ENCODE measurements at places on chromosomes 1 and 21.

DNA sequence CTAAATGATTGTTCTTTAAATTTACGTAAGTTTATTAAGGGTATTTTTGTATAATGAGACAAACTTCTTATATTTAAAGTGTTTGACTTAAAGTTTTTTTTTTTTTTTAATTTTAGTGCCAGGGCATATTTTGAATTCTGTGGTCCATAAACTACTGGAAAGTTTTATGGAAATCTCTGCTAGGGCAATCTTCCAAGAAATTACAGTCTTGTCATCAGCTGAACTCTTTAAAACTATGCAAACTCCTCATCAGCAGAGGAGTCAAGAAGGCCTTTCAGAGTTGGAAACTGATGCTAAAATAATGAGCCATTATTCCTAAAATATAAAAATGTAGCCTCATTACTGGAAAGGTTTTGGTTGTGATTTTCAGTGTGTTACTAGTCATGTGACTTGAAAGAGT lies 1201.9 kb downstream of the BRINP3 start:
- no peak for DNase-seq

GRCh38 chr21:15774590-15774989 lies 44.8 kb downstream of the USP25 start:
- no peak for DNase-seq

DNA sequence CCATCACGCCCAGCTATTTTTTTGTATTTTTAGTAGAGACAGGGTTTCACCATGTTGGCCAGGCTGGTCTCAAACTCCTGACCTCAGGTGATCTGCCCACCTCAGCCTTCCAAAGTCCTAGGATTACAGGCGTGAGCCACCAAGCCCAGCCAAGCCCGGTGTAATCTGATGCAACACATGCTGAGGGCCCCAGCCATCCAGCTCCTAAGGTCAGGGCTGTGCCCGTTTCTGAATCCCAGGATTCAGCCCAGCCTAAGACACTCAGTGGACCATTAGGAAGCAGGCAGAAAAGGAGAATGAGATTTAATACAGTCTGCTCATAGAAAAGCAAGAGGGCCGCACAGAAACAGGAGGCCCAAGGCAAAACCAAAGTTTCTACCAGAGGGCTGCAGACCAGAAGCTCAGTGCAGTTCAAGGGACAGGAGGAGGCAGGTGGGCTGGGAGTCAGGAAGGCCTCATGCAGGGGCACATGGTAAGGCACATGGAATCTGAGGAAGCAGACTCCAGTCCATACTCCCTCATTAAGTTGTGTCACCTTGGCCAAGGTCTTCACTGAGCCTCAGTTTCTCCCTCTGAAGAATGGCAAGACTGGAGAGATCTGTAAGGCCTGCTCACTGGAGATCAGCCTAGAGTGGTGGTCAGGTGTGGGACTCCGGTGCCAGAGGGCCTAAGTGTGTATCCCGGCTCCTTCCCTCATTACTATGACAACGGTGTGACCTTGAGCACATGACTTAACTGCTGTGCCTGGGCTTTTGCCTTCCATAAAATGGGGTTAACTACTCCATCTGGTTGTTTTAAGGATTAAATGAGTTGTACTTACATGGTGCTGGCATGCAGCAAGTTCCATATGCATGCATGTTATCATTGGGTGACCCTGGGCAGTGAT lies 2.4 kb upstream of the ADAM15 start:
- DNase-seq = no peak

GRCh38 chr21:34794686-34795085 lies 125.9 kb downstream of the CLIC6 start:
- DNase-seq = no peak

- DNase-seq = no peak
These were observed 25.1 kb downstream of the ZBTB17 start for GRCh38 chr1:15950763-15951295.

DNA sequence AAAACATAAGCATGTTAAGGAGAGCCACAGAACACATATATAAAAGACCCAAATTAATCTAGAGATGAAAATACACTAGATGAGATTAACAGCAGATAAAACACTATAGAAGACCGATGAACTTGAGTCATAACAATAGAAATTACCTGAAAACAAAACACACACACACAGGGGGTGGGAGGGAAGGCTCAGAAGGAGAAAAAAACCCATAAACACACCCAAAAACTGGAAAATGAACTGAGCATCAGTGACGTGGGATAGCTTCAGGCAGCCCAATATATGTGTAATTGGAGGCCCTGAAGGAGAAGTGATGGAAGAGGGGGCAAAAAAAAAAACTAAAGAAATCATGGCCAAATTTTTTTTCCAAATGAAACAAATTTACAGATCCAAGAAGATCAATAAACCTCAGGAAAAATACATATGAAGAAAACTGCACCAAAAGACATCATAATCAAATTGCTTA lies 11.4 kb downstream of the ALDH9A1 start:
- DNase-seq = no peak

DNA sequence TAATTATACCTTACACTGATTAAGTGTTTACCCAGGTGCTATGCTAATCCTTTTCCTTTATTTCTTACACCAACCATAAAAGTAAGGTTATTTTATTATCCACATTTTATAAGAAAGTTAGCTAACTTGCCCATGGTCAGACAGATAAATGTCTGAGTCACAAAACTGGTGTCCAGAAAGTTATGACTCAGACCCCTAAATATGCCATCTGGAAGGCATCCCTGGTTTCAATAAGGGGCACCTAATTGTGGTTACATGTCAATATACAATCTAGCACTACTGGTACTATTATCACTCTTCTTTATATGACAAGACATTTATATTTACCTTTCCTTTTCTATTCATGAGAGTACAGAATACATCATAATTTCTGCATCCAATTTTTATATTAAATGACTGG lies 496.5 kb upstream of the ADGRL2 start:
- DNase-seq = no peak

DNA sequence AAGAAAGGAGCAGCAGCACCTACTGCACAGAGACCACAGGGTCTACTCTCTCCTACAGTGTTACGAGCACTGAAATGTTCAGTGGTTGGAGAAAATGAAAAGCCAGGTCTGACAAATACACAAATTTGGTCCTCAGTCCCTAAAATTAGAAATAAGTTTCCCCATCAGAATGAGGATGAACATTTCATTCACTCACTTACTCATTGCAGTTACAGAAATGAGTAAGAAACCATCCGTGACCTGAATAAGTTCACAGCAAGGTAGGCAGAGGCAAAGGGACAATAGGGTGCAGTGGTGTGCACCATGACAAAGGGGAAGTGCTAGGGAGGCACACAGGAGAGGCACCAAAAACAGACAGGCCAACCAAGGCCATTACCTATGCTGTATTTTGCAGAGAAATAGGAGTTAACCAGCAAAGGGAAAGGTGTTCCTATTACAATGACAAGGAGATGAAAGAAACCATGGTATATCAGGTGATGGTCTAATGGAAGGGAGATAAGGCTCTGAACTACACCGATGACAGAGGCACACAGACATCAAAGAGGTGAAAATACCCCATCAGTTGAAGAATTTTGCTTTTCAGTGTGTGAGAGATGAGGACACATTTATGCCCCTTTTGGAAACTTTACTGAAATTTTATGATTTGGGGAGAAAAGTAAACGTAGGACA lies 29.4 kb downstream of the VAV3 start:
- no peak for DNase-seq

GRCh38 chr1:233707880-233708815 lies 94.2 kb downstream of the KCNK1 start:
- DNase-seq = no peak

DNA sequence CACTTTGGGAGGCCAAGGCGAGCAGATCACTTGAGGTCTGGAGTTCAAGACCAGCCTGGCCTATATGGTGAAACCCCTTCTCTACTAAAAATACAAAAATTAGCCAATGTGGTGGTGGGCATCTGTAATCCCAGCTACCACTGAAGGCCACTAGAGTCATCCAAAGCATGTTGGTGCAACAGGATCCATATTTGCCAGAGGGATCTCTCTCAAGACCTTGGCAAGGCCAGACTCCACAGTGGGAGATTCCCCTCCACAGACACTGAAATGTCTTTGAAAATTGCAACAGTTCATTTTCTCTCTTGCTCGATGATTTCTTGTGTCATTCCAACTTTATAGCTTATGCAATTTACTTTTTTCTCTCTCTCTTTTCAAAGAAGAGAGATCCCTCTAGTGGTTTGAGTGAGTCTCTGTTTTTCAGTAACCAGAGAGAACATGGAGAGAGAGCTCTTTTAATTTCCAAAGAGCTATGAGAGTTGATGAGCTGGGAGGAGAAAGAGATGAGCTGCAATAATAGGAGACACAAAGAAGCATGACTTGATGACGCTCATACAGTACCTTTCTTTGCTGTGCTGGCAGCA lies 176.8 kb upstream of the USP25 start:
- peak; percentile 4 for DNase-seq

DNA sequence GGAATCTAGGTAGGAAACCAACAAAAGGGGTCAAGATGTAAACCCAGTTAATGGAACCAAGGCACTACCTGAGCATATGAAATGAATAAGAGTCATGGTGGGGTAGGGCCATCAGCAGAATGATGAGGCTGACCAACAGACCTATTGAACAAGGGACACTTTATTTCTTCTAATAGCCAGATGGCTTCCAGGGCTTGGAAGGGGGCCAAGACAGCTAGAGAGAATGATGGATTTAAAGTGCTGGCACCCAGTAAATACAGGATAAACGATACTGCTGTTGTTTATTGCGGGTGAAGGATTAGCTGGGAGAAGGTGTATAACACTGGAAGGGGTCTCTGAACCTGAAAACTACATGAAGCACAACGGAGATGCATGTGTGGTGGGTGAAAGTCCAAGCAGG lies 15.6 kb downstream of the DDAH1 start:
- peak; percentile 50 for DNase-seq

GRCh38 chr1:114149211-114149610 lies 4.5 kb downstream of the SYT6 start:
- peak; percentile 56 for DNase-seq

GRCh38 chr1:9128520-9129265 lies at the start of gene GPR157:
GPR157 (minus strand) TSS chr1:9129102; CDS start chr1:9129027, 75 bp downstream.
- peak; percentile 25 for DNase-seq

GRCh38 chr1:97340951-97341350 lies 579.9 kb downstream of the DPYD start:
- DNase-seq = no peak

GRCh38 chr21:27192281-27192949 lies 225.5 kb upstream of the ADAMTS5 start:
- no peak for DNase-seq

DNA sequence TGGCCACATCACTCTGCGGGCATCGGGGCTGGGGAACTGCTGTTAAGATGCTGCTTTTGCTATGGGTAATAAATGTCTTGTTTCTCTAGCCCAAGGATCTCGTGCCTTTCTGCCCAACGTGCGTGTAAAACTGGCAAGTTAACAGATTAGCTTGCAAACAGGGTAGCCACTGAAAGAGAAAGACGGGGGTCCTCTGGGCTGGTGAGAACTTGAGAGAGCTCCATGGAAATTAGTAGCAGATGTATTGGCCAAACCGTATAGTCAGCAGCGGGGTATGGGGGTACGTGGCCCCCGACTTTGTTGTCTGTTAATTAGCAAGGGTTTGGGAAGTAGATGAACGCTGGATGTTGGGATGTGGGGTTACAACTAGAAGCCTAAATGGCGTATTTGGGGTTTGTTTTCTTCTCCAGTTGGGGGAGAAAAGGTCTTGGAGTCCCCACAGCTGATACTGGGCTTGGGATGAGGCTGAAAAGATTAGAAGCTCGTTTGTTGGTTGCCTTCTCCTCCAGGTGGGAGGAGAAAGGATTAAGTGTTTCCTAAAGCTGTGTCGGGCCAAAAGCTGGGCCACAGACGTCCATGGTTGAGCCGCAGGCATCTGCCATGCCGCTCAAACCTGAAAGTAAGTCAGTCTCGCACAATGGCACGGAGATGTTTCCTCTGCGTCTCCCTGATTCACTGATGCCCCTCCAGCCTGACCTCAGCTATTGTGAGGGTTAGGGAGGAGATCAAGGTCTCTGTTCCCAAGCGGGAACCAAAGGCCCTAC lies 32.3 kb upstream of the C1orf174 start:
- DNase-seq = no peak

GRCh38 chr1:53296117-53296749 lies 31.6 kb downstream of the LRP8 start:
- no peak for DNase-seq

DNA sequence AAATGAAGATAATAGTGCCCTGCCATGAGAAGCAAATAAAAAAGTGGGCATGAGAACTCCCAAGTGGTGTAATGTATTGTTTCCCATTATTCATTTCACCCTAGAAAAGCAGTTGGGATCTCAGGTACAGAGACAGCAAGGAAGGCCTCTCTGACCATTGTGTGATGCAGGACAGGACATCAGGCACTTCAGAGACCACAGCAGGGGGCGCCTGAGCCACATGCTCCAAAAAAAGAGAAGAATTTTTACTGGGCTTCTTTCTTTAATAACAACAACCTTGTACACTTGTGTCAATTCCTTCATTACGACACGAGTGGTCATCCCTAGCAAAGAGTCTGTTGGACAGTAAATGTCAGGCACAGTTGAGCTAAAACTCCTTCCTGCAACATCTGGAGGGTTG lies 533.3 kb downstream of the OMA1 start:
- no peak for DNase-seq

- DNase-seq = no peak
These were observed 285.3 kb upstream of the VAMP3 start for GRCh38 chr1:7485826-7486225.

DNA sequence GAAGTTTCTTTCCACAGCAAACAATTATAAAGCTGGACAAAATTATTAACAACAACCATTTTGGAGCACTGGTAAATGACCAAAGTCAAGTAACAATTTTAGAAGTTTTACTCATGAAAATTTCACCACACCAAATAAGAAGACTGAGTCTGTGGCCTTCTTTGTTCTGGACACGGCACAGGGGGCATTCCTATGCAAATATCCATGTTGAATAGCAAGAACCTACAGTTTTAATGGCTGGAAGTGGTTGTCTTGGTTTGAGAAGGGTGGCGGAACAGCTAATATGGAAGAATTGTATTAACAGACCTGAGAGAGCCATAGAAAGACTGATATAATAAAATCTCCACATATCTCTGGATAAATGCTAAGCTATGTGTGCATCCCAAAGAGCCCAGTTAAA lies 29.4 kb upstream of the GADD45A start:
- no peak for DNase-seq

GRCh38 chr1:166112425-166112824 lies 54.4 kb downstream of the FAM78B start:
- DNase-seq = no peak

- no peak for DNase-seq
These were observed 9.3 kb downstream of the KIF21B start for GRCh38 chr1:201013991-201014815.

GRCh38 chr1:30682396-30683275 lies 40.7 kb downstream of the MATN1 start:
- DNase-seq = no peak

GRCh38 chr1:32291708-32292538 lies at the start of gene HDAC1:
HDAC1 (plus strand) TSS chr1:32292083; CDS start chr1:32292170, 87 bp downstream.
- DNase-seq = peak; percentile 94

- DNase-seq = no peak
These were observed 35.0 kb upstream of the ARHGAP29 start for GRCh38 chr1:94272388-94272787.

Measured in NCI-H1105 treated with DMSO at 0.1 percent for 48 hours (cell line).